SJSA1 (cell line): ENCODE measurements at places on chromosomes 6 and 20. TPM values are rescaled to one million over a fixed set of nuclear protein-coding genes. Genes with fewer than 3 reads are reported as not detected.
A peak's percentile ranks its signal among the peaks of the same experiment; 100 is the strongest.

Gene CD109
- 31.2 and 47.3 TPM in 2 replicates for total RNA-seq

Gene TMEM74B
- not detected in 2 replicates for total RNA-seq

- no peaks in the 10 kb centered on the region for H3K4me1 ChIP-seq
- H3K27ac ChIP-seq, result no peak overlapping the region
- no peaks in the 10 kb centered on the region for H3K27me3 ChIP-seq
- no peak for DNase-seq
Observed at GRCh38 chr6:72350296-72350881, 271.5 kb upstream of the KCNQ5 start.

GRCh38 chr6:76565932-76566331 is 493.5 kb upstream of the IMPG1 start:
- H3K36me3 ChIP-seq, result no peaks in the 10 kb centered on the region
- H3K27ac ChIP-seq, result no peak overlapping the region
- no peaks in the 10 kb centered on the region for H3K27me3 ChIP-seq
- no peak overlapping the region for H3K4me3 ChIP-seq
- no peaks in the 10 kb centered on the region for H3K4me1 ChIP-seq

Gene FAM217B
- 3.7 and 3.8 TPM in 2 replicates for total RNA-seq

Gene VIP
- total RNA-seq, result 0.06 and 0.26 TPM in 2 replicates

DNA sequence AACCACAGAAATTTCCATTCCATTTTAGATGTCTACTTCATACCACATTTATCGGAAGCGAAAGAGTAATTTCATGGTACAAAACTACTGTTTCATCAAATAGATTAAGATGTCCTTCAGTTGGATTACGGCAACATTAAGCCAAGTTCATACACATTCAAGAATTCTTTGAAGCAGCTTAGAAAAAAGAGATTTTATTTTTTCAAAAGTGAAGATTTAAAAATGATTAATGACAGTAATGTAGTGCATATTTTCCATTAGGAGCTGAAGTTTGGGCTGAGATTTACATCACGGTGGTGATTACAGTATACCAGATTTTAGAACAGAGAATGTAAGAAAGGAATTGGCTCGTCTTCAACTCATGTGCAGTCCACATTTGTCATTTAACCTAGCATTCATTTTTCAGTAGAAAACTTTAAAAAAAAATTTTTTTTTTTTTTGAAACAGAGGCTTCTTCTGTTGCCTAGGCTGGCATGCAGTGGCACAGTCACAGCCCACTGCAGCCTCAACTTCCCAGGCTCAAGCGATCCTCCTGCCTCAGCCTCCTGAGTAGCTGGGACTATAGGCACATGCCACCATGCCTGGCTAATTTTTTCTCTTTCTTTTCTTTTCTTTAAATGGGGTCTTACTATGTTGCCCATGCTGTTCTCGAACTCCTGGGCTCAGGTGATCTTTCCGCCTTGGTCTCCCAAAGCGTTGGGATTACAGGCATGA is 1.9 kb downstream of the SYNJ2 start:
- no peak for DNase-seq
- H3K36me3 ChIP-seq, result peaks cover 13% of the 10 kb centered on the region

Gene PCMT1
- 90.1 and 199 TPM in 2 replicates for total RNA-seq

- no peaks in the 10 kb centered on the region for H3K36me3 ChIP-seq
- no peak overlapping the region for H3K27ac ChIP-seq
- H3K4me1 ChIP-seq, result peaks cover 15% of the 10 kb centered on the region
Observed at GRCh38 chr6:1722801-1723200, 113.1 kb downstream of the FOXC1 start.

DNA sequence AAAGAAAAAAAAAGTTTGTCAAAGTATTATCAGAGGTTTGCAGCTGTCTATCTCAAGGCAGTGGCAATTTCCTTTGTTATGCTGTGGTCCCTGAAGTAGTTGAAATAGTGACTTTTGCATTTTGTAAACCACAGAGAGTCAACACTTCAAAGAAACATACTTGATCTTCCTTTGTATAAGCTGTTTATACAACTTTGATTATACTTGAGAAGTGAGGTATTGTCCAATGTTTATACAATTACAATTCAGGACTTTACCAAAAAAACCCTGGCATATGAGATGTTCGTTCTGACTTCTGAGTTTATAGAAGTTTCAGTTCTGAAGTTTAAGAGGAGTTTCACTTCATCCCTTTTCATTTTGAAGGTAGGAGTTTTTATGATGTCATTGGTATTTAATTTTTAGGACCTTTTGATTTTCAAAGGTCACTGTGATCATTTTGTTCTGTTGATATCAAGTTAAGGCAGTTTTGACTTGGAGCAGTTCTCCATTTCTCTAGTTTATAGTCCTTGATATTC is 4.0 kb downstream of the STK4 start:
- peaks cover 26% of the 10 kb centered on the region for H3K36me3 ChIP-seq
- no peak overlapping the region for H3K27ac ChIP-seq
- peaks cover 30% of the 10 kb centered on the region for H3K4me1 ChIP-seq
- H3K27me3 ChIP-seq, result 0 out of 2 replicates have a peak, but pooled peaks cover 5% of the 10 kb centered on the region

- H3K27me3 ChIP-seq, result no peaks in the 10 kb centered on the region
- no peaks in the 10 kb centered on the region for H3K4me1 ChIP-seq
- no peak overlapping the region for H3K27ac ChIP-seq
- no peaks in the 10 kb centered on the region for H3K36me3 ChIP-seq
- DNase-seq, result no peak
Observed at GRCh38 chr6:129871221-129871620, 10.1 kb upstream of the TMEM244 start.

Gene GLO1
- 254 and 295 TPM in 2 replicates for total RNA-seq

Gene DSE
- total RNA-seq, result 27.3 and 35.1 TPM in 2 replicates

Gene DOK5
- total RNA-seq, result 0.63 and 4.0 TPM in 2 replicates

GRCh38 chr20:23260181-23260840 is 90.3 kb upstream of the NXT1 start:
- no peaks in the 10 kb centered on the region for H3K36me3 ChIP-seq
- H3K4me1 ChIP-seq, result peaks cover 46% of the 10 kb centered on the region
- no peaks in the 10 kb centered on the region for H3K27me3 ChIP-seq
- no peak overlapping the region for H3K27ac ChIP-seq

Gene GSTA2
- total RNA-seq, result not detected in 2 replicates

Gene TGM2
- total RNA-seq, result 32.2 and 34.9 TPM in 2 replicates

DNA sequence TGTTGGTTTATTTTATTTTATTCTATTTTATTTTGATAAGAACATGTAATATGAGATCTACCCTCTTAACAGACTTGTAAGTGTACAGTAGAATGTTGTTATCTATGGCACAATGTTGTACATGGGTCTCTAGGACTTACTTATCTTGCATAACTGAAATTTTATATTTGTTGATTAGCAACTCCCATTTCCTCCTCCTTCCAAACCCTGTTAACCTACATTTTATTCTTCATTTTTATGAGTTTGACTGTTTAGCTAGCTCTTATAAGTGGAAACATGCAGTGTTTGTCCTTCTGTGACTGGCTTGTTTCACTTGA is 37.9 kb upstream of the BCAS1 start:
- H3K4me3 ChIP-seq, result no peak overlapping the region
- no peak for DNase-seq
- H3K27ac ChIP-seq, result no peak overlapping the region
- H3K36me3 ChIP-seq, result no peaks in the 10 kb centered on the region
- no peaks in the 10 kb centered on the region for H3K27me3 ChIP-seq
- peaks cover 7% of the 10 kb centered on the region for H3K4me1 ChIP-seq

Gene SMLR1
- total RNA-seq, result not detected in 2 replicates

- no peak for DNase-seq
- no peaks in the 10 kb centered on the region for H3K36me3 ChIP-seq
- no peaks in the 10 kb centered on the region for H3K4me1 ChIP-seq
- H3K27me3 ChIP-seq, result no peaks in the 10 kb centered on the region
Observed at GRCh38 chr6:6857528-6857927, 250.2 kb upstream of the RREB1 start.

DNA sequence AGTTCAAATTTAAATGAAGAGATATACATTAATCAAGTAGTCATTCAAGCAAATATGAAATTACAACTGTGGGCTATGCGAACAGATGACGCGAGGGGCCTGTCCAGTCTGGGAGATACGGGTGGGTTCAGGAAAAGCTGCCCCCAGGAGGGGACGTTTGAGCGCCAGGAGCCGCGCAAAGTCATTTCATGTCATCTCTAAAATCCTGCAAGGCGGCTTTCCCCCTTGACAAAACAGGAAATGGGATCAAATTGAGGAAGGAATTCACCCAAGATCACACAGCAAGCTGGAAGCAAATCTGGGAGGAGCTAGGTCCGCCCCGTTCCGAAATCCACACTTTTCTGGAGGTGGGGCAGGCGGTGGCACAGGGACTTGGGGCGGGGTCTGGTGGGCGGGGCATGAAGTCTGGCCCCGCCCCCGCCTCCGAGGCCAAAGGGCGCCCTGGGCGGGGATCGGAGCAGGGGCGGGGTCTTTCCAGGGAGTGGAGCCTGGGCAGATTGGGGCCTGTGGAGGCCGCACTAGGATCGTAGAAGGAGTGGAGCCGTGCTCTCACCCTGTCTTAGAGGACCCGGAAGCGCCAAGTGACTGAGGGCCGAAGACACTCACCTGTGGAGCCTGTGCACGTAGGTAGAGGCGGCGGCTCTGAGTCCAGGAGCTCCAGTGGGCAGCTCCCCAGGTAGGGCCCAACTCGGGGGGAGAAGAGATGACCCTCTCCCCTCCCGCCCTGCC is at the start of gene LPIN3:
Gene LPIN3 (plus strand): TSS at position 495 of the 729 bp plus-strand sequence. CDS start 4,983 bp downstream, outside the sequence.
- no peak within 1 kb of the TSS for H3K4me3 ChIP-seq
- no peak for DNase-seq
- H3K4me1 ChIP-seq, result peaks cover 3% of the 10 kb centered on the region
- H3K36me3 ChIP-seq, result no peaks in the 10 kb centered on the region
- no peaks in the 10 kb centered on the region for H3K27me3 ChIP-seq

- no peaks in the 10 kb centered on the region for H3K27me3 ChIP-seq
- H3K4me3 ChIP-seq, result peak overlapping the region; percentile 54
- H3K36me3 ChIP-seq, result peaks cover 3% of the 10 kb centered on the region; the same call in 1 of the 2 replicates
- peak overlapping the region; percentile 87 for H3K27ac ChIP-seq
- DNase-seq, result peak; percentile 81
Observed at GRCh38 chr6:31495580-31495979, 2.4 kb upstream of the MICB start.

- H3K4me3 ChIP-seq, result no peak overlapping the region
- no peaks in the 10 kb centered on the region for H3K27me3 ChIP-seq
- no peaks in the 10 kb centered on the region; the same call in 1 of the 2 replicates for H3K4me1 ChIP-seq
Observed at GRCh38 chr20:20209684-20210083, 157.4 kb downstream of the CFAP61 start.

GRCh38 chr20:59495894-59496510 is 108.3 kb upstream of the PHACTR3 start:
- H3K27me3 ChIP-seq, result peaks cover 4% of the 10 kb centered on the region; the same call in 1 of the 2 replicates
- peak; percentile 41 for DNase-seq
- no peak overlapping the region for H3K4me3 ChIP-seq
- H3K27ac ChIP-seq, result no peak overlapping the region
- no peaks in the 10 kb centered on the region for H3K4me1 ChIP-seq

Gene TXNDC5
- total RNA-seq, result 343 and 378 TPM in 2 replicates

- DNase-seq, result no peak
- no peaks in the 10 kb centered on the region for H3K27me3 ChIP-seq
- H3K4me1 ChIP-seq, result peaks cover 6% of the 10 kb centered on the region
- no peak overlapping the region for H3K4me3 ChIP-seq
- H3K36me3 ChIP-seq, result no peaks in the 10 kb centered on the region
Observed at GRCh38 chr20:47676219-47676721, 109.0 kb downstream of the SULF2 start.

DNA sequence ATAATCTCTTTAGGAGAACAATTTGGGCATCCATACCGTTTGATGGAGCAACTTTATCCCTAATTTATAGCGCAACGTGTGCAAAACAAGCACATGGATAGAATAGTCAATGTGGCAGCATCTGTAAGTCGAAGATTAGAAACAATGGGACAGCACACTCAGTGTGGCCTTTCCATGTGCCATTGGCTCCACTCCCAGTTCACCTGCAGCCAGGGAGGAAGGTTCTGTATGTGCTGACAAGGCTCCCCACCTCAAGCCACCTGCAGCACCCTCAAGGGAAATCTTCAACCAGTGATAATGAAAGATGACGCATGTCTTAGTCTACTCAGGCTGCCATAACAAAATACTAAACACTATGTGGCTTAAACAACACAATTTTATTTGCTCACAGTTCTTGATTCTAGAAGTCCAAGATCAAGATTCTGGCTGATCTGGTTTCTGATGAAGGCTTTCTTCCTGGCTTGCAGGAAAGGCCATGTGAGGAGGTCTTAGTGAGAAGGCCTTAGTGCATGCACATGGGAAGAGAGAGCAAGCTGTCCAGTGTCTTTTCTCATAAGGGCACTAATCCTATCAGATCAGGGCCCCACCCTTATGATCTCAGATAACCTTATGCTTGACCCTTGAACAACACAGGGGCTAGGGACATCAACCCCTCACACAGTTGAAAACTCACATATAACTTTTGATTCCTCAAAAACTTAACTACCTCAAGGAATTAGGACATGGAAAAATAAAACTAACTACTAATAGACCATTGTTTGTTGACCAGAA is 34.9 kb upstream of the SHLD1 start:
- no peak overlapping the region for H3K27ac ChIP-seq
- peaks cover 6% of the 10 kb centered on the region; the same call in 1 of the 2 replicates for H3K27me3 ChIP-seq
- no peaks in the 10 kb centered on the region for H3K36me3 ChIP-seq
- no peak for DNase-seq
- no peaks in the 10 kb centered on the region for H3K4me1 ChIP-seq

GRCh38 chr6:149300563-149300962 is 16.9 kb upstream of the TAB2 start:
- DNase-seq, result no peak
- no peaks in the 10 kb centered on the region for H3K27me3 ChIP-seq
- H3K4me3 ChIP-seq, result no peak overlapping the region
- no peaks in the 10 kb centered on the region for H3K4me1 ChIP-seq

Gene ROS1
- total RNA-seq, result not detected in 2 replicates

- H3K4me1 ChIP-seq, result 0 out of 2 replicates have a peak, but pooled peaks cover 7% of the 10 kb centered on the region
- H3K36me3 ChIP-seq, result no peaks in the 10 kb centered on the region
- DNase-seq, result no peak
- no peak overlapping the region for H3K27ac ChIP-seq
- no peaks in the 10 kb centered on the region for H3K27me3 ChIP-seq
Observed at GRCh38 chr6:156808287-156808686, 31.1 kb downstream of the ARID1B start.

Gene MPC1
- total RNA-seq, result 87.8 and 127 TPM in 2 replicates

Gene EFCAB8
- 0.06 and 0.08 TPM in 2 replicates for total RNA-seq

GRCh38 chr6:18491308-18492045 is 104.3 kb downstream of the RNF144B start:
- H3K4me1 ChIP-seq, result peaks cover 64% of the 10 kb centered on the region
- H3K36me3 ChIP-seq, result no peaks in the 10 kb centered on the region
- peak; percentile 93 for DNase-seq
- H3K27ac ChIP-seq, result peak overlapping the region; percentile 74
- no peak overlapping the region for H3K4me3 ChIP-seq
- no peaks in the 10 kb centered on the region for H3K27me3 ChIP-seq

Gene BACH2
- 1.3 and 1.4 TPM in 2 replicates for total RNA-seq

Gene NKX2-2
- total RNA-seq, result 5.7 and 19.8 TPM in 2 replicates

GRCh38 chr20:2690718-2691117 is 1.9 kb upstream of the EBF4 start:
- H3K36me3 ChIP-seq, result no peaks in the 10 kb centered on the region
- H3K27me3 ChIP-seq, result peaks cover 31% of the 10 kb centered on the region

Gene SAMHD1
- total RNA-seq, result 8.2 and 13.8 TPM in 2 replicates

- DNase-seq, result no peak
- H3K4me1 ChIP-seq, result peaks cover 19% of the 10 kb centered on the region
- no peak overlapping the region for H3K4me3 ChIP-seq
- no peaks in the 10 kb centered on the region for H3K36me3 ChIP-seq
- H3K27ac ChIP-seq, result no peak overlapping the region
- no peaks in the 10 kb centered on the region for H3K27me3 ChIP-seq
Observed at GRCh38 chr6:18501663-18502013, 114.5 kb downstream of the RNF144B start.
